ENCODE measurements at places on chromosomes 5 and 9. TPM values are rescaled to one million over a fixed set of nuclear protein-coding genes. Genes with fewer than 3 reads are reported as not detected.

Gene SPINK6
- total RNA-seq = not detected

DNA sequence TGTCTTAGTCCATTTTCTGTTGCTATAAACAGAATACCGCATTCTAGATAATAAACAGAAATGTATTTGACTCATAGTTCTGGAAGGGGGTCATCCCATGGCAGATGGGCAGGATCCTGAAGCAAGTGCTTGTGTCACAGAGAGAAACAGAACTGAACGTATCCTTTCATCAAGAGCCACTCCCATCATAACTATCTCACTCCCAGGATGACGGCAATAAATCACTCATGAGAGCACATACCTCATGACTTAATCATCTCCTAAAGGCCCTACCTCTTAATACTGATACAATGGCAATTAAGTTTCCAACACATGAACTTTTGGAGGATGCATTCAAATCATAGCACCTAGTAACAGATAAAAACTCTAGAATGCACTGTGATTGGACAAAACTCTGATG is 142.9 kb downstream of the CAMK4 start:
- no peak overlapping the region for H3K4me3 ChIP-seq
- H3K4me1 ChIP-seq = no peaks in the 10 kb centered on the region
- DNase-seq = no peak

GRCh38 chr9:128106940-128107467 is 20.5 kb downstream of the PTGES2 start:
- no peak overlapping the region for H3K27ac ChIP-seq
- DNase-seq = no peak
- H3K4me3 ChIP-seq = no peak overlapping the region
- H3K36me3 ChIP-seq = peaks cover 46% of the 10 kb centered on the region
- no peaks in the 10 kb centered on the region for H3K4me1 ChIP-seq
- no peaks in the 10 kb centered on the region for H3K27me3 ChIP-seq

DNA sequence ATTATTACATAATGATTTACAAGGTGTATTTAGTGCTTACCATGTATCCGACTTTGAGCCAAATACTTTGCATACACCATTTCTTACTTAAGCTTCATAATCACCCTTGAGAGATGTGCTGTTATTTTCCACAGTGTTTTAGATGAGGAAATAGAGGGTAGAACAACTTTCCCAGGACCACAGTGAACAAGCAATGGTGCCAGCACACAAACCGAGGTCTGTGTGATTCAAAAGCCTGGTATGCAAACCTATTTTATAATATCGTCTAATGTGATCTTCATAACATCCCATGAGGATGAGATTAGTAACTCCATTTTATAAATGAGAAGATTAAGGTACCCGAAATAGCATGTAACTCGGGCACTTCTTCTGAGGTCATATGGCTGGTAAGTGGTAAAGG is 294.7 kb downstream of the NSG2 start:
- no peaks in the 10 kb centered on the region for H3K36me3 ChIP-seq
- H3K4me3 ChIP-seq = no peak overlapping the region
- H3K27ac ChIP-seq = no peak overlapping the region
- DNase-seq = no peak

Gene SLC6A3
- total RNA-seq = 0.46 TPM

DNA sequence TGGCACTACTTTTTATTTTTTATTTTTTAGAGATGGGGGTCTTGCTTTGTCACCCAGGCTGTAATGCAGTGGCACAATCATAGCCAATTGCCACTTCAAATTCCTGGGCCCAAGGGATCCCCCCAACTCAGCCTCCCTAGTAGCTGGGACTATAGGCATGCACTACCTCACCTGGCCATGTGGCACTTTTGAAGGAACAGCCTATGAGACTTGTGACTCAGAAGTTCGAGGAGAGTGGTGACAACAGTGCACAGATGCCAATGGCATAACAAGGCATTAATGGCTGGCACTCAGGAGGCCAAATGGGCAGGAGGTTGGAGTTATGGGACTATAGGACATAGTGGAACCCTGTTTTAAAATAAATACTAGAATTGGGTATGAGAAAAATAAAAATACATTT is 33.7 kb downstream of the ANKRD31 start:
- no peaks in the 10 kb centered on the region for H3K36me3 ChIP-seq
- no peaks in the 10 kb centered on the region for H3K27me3 ChIP-seq

Gene DIPK1B
- total RNA-seq = 35.3 TPM

- H3K36me3 ChIP-seq = no peaks in the 10 kb centered on the region
- no peak for DNase-seq
- no peak overlapping the region for H3K27ac ChIP-seq
- no peaks in the 10 kb centered on the region for H3K27me3 ChIP-seq
- H3K4me1 ChIP-seq = no peaks in the 10 kb centered on the region
- no peak overlapping the region for H3K4me3 ChIP-seq
Observed at GRCh38 chr9:34158362-34158869, 20.4 kb upstream of the UBAP1 start.

DNA sequence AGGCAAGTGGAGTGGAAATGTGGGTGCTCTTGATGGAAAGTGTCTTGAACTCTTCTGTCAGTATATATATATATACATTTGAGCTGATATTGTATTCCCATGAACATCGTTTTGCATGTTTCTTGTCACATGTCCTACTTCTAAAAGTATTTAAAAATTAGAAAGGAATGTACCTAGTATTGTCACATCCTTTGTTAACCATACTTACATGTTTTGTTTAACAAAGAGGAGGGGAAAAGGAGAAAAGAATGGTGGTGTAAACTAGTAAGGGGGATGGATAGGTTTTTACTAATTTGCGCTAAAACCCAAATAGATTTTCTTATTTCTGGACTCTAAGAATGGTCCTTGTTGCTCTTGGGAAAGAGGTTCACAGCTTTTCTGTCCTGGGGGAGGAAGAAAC is 181.7 kb downstream of the GOLPH3 start:
- peaks cover 17% of the 10 kb centered on the region for H3K4me1 ChIP-seq
- no peak overlapping the region for H3K4me3 ChIP-seq
- no peaks in the 10 kb centered on the region for H3K27me3 ChIP-seq
- no peaks in the 10 kb centered on the region for H3K36me3 ChIP-seq
- no peak for DNase-seq

Gene RC3H2
- 38.4 TPM for total RNA-seq

GRCh38 chr5:142845402-142845921 is 75.3 kb downstream of the ARHGAP26 start:
- no peaks in the 10 kb centered on the region for H3K36me3 ChIP-seq
- no peaks in the 10 kb centered on the region for H3K27me3 ChIP-seq
- H3K4me3 ChIP-seq = no peak overlapping the region
- no peak overlapping the region for H3K27ac ChIP-seq

Gene WNT8A
- 0.27 TPM for total RNA-seq

Gene TSSK1B
- not detected for total RNA-seq

Gene ADCY2
- total RNA-seq = 131 TPM

All from H1 (cell line).